ENCODE measurements at places on chromosomes 7 and 10.

GRCh38 chr10:99775850-99776249, 6.6 kb upstream of the ABCC2 start:
- no peak for DNase-seq

DNA sequence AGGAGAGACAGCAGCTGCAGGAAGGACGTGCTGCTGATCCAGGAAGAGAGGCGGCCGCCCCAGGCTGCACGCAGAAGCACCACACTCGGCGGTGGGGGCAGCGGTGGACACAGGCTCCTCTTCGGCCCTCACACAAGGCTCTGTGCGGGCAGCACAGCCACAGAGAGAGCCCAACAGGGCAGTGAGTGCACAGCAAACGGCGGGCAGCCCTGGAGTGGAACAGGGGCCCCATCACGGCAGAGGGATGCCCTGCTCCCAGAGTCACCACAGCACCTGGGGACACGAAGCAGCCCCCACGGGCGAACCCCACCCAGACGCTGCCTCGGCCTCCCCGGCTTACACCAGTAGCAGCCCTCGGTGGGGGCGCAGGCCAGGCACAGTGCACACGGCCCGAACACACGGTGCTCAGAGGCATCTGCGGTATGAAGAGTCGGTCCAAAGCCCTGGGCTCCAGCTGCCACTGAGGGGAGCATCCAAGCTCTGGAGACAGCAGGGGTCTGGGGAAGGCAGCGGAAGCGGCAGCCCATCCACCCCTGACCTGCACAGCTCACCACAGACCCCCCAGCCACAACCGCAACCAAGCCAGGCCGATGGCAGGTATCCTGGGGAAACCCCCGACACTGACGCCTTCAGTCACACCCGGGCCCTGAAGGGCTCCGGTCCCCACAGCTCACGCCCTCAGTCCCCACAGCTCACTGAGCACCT, 16.8 kb downstream of the NUDT1 start:
- DNase-seq: no peak

DNA sequence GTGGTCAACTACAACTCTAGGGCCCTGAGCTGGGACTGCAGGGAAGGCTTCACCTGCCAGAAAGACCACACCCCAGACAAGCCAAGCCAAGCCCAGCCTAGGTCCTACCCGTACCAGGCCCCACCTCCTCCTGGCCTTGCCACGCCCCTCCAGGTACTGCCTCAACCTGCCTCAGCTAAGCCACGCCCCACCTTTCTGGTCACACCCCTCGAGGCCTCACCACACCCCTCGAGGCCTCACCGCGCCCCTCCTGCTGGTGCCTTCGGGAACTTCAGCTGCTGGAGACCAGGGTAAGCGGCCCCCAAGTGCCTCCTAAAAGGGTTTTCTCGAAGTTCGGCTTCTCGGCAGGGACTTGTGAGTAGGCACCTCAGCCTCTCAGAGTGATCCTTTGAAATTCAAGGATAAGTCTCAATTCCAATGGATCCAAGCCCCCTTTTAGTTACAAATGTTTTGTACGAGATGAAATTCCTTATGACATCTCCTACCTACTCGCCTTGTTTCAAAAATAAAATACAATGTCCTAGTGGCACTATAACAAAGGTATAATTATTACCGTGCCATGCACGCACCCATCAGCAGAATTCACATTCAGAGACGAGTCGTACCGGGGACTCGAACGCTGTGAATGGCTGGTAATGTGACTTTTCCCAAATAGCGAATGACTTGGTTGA, 171.2 kb downstream of the ARHGAP21 start:
- DNase-seq: peak; percentile 53

DNA sequence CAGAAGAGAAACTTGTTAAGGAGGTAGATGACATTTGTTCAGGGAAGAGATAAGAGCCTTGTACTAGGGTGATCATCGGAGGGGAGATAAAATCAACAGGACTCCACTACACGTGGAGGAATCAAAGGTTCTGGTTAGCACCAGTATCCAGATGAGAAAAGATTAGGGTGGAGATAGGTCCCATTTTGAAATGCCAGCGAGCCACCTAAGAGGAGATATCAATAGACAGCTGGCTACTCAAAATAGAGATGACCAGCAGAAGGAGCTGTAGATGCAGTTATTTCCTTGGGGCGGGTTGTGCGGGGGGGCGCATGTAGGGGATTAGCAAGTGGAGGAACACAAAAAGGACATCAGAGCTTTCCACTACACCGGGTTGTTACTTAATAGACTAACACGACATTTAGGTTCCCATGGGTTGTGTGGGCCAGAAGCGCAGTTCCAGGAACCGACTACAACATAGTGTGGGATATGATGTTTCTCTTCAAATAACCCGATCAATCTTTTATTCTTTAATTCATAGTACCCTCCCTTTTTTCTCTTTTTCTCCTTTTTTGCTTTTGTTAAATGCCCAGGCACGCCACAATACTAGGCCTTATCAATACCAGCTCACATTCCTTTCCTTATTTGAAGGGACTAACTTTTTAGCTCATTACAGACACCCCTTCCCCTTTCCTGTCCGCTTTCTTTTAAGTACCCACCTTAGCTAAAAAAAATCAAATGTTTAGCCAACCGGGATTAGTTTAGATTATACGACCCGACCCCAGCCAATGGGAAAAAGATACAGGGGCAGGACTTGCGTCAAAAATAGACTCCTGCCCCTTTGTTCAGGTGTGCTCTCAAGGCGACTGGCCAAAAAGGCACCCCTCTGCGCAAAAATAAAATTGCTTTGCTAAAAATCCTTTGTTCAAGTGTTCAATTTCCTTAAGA, 2.0 kb upstream of the KIF11 start:
- peak; percentile 59 for DNase-seq

GRCh38 chr7:24720283-24720682, 37.0 kb downstream of the GSDME start:
- DNase-seq: no peak

- DNase-seq: no peak
These were observed 2.4 kb downstream of the GATA3 start for GRCh38 chr10:8056871-8057331.

DNA sequence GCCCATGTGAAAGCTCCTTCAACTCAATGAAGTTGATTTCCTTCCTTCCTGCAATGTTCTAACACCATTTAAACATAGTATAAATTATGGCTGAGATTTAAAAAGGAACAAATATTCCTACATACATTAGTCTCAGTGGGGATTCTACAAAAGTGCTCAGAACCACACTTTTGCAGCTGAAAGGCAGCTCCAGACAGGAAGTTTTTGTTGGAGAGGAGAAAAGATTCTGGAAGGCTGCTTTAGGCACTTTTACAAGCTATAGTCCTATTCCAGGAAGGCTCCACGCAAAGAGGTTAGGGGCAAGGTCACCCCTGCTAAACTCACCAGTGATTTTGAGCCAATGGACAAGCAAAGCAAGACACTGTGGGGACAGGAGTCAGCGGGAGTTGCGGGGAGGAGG, 179.2 kb upstream of the CDCA7L start:
- no peak for DNase-seq

- no peak for DNase-seq
These were observed 132.1 kb downstream of the MACC1 start for GRCh38 chr7:20085086-20085485.

- DNase-seq: no peak
These were observed 94.8 kb upstream of the PPIF start for GRCh38 chr10:79252450-79252849.

DNA sequence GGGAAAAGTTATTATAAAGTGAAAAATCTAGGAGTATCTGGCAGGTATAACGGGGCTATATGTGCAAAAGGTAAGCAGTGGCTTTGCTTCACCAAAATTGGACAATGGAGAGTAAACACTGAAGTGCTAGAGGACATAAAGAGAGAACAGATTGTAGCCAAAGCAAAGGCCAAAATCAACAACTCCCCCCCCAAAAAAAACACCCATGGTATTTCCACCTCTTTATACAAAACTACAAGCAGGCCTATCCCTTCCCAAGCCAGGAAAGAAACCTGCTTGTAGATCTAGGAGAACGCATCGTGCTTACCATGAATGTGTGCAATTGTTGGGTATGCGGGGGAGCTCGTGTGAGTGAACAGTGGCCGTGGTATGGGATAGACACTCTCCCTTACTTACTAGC, 9.2 kb upstream of the AKR1B1 start:
- no peak for DNase-seq

GRCh38 chr10:87622314-87623004, 37.2 kb upstream of the PAPSS2 start:
- no peak for DNase-seq

DNA sequence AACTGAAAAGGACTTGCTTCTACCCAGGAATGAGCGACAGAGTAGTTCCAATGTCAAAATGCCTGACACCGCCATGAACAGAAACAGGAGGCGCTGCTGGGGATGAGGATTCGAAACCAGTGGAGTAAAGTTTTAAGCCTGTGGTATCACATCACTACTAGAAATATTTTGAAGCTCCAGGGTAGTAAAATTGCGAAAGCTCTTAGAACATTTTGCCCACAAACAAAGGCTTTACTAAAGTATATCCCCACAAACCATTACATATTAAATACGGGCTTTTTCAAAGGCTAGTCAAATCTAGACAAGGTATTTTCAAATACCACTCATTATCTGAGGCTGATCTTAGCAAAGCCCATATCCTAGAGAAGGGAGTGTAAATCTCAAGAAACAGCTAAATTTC, 2.4 kb downstream of the PRDX3 start:
- DNase-seq: no peak

GRCh38 chr7:135650831-135651573, 11.3 kb upstream of the STMP1 start:
- no peak for DNase-seq

- DNase-seq: no peak
These were observed 3.5 kb downstream of the TMEM273 start for GRCh38 chr10:49184642-49185111.

GRCh38 chr10:125159486-125159931, 854 bp downstream of the CTBP2 start:
- DNase-seq: peak; percentile 54

- no peak for DNase-seq
These were observed 53.5 kb downstream of the NRF1 start for GRCh38 chr7:129665013-129665401.

GRCh38 chr7:149863500-149863899, 10.3 kb upstream of the ATP6V0E2 start:
- DNase-seq: no peak

- DNase-seq: no peak
These were observed 147.4 kb downstream of the CYP26A1 start for GRCh38 chr10:93221171-93221496.

GRCh38 chr7:12161146-12161545, 49.9 kb upstream of the TMEM106B start:
- DNase-seq: no peak

DNA sequence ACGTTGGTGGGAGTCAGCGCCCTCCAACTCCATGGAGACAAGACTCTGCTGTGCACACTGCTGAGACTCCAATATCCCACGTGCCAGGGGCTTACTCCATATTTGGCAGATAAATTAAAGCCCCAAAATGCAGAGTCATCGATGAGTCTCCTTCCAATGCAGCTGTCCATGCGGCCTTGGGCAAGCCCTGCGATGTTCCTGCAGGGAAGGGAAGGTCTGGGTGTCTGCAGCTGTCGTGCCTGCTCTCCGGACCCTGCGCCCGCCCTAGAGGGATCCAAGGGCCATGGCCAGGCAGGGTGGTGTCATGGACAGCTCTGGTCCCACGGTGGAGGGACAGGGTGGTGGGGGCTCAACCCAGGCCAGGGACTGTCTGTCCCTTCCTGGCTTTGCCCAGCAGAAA, 185.2 kb downstream of the PTPRN2 start:
- no peak for DNase-seq

DNA sequence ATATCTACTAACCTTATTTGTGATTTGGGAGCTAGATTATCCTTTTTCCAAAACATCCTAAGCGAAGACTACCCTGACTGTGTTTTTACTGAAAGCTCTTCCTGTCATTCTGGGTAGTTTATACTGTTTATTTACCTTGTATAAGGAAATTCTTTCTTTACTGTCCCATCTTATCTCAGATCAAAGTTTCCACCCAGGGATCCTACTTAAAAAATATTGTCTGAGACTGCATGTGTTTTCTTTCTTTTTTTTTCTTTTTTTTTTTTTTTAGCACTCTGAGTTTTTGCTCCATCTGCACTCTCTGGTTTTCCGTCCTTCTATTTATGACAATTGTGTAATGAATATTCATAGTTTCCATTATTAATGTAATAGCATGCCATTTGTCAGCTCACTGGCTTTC, 26.5 kb downstream of the CDK14 start:
- DNase-seq: no peak

GRCh38 chr7:130232209-130232608, 24.5 kb downstream of the SSMEM1 start:
- no peak for DNase-seq

GRCh38 chr10:73879296-73880173, 5.2 kb upstream of the CAMK2G start:
- DNase-seq: peak; percentile 86

- DNase-seq: no peak
These were observed 91.7 kb downstream of the PTPRE start for GRCh38 chr10:127998501-127999144.

DNA sequence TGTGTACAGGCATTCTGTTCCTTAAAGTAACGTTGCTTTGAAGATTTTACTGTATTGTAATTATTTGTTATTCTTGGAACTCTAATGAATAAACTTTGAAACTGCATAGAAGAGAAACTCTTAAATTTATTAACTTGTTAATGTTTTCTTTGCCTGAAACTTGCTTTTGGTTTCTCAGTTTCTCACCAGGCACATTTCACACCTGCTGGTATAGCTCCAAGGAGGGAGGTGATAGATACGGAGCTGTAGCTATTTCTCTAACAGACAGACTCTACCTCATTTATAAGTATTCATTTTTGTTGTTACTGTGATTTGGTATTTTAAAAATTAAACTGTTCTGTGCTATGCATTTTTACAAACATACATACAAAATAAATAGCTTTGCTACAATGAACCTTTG, 32.7 kb downstream of the R3HCC1L start:
- no peak for DNase-seq

GRCh38 chr7:149826344-149827088, 11.7 kb upstream of the ZNF862 start:
- no peak for DNase-seq

Measured in NCI-H146 (cell line).